ENCODE measurements at places on chromosomes 1 and 21. TPM values are rescaled to one million over a fixed set of nuclear protein-coding genes. Genes with fewer than 3 reads are reported as not detected.

The GALE gene
- 43.6 TPM for total RNA-seq

The PEX11B gene
- 17.9 TPM for total RNA-seq

The TBX19 gene
- 2.9 TPM for total RNA-seq

The SLC45A3 gene
- 0.57 TPM for total RNA-seq

The TENT5C gene
- total RNA-seq: 6.6 TPM

Measured in activated naive CD4-positive, alpha-beta T cell treated with anti-CD3 and anti-CD28 coated beads, Interleukin-2, amount 50 U/mL, for 72 hours (primary cell).